ENCODE measurements at places on chromosomes 4 and X.

GRCh38 chr4:20474119-20474518 lies 222.4 kb downstream of the SLIT2 start:
- peak; percentile 12 for DNase-seq

DNA sequence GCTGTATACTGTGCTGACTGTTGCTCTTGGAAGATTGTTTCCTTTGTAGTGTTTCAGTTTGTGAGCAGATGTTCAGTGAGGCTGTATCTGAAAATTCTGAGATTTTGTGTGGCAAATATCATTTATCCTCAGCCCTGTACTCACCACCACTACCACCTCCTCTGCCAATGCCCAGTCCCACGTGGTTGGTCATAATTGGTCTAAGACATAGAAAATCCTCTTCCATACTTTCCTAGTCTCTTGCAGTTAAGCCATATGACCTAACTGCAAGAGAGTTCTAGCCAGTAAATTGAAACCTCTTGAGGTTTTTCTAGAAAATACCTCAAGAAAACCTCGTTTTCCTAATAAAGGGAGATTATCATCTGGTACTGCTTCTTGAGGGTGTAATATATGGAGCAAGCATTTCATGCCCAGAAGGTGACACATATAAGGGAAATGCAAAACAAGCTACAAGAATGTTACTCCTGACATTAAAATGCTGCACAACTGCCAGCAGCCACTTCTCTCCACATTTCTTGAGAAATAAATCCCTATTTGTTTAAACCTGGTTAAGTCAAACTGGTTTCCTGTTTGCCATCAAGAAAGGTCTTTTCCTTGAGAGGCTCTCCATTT lies 32.8 kb downstream of the ABCE1 start:
- peak; percentile 23 for DNase-seq

GRCh38 chr4:105061731-105062130 lies 84.9 kb upstream of the TET2 start:
- peak; percentile 38 for DNase-seq

DNA sequence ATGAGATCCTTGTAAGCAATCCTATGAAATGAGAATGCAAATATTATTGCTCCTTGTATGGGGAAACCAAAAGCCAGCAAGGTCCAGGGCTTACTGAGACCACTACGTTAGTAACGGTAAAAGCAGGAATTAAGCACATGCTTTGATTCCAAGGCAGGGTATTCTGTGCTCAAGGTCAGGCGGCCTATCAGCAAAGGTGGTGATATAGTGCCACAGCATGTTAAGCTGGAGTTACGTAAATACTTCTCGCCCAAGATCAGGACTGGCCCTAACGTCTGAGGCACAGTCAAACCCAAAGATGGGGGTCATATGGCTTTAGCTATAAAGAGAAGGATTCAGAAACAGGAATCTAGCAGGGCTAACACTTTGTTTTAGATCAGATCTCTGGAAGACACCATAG lies 27.6 kb downstream of the SLC10A7 start:
- no peak for DNase-seq

DNA sequence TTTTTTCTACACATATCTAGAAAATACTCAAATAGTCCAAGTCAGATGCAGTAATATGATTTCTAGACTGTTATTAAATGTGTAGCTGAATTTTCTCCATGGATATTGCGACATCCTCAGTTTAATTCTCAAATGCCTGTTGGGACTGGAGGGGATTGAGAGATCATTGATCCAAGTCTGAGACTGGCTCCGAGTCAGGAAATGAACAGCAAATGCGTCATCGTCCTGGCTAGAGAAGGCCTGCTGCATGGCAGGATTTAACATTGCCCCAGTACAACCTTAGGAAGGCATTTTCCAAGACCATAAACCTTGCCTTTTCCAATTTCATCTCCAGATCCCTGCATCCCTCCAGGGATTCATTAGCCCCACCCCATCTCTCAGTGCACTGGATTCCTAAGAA lies 56.6 kb upstream of the SLC6A14 start:
- no peak for DNase-seq

DNA sequence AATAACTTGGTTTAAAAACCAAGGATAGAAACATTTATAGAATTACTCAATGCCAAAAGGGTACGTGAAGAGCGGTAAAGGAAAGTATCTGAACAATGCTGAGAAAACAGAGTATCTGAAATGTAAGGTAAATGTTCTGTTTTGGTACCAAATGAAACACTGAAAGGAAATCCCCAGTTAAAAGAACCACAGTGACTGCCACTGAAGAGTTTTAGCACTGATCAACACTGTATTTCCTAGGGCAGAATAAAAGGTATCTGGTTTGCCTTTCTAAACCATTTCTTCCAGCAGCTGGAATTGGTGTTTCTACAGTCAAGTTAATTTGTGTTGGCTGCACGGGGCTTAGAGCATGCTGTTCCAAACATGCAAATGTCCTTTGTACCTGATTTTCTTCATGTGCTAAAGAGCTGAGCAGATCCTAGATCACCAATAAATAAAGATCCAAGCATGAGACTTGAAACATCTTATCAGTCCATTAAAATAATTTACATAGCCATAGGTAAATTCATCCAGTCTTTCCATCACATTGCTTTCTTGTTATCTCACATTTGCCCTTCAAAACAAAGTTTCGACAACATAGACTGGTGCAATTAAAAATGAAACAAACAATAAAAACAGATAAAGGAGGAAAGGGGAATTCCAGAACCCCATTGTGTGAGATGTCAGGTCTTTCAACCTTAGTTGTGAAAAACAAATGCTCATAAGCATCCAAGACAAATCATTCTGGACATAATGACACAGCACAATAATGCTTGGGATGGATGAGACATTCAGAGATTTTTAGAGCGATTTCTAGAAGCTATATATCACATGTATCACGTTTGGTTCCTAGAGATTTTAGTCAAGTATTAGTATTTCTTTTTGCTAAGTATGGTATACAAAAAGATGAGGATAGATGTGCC lies 38.6 kb downstream of the MFAP3L start:
- DNase-seq: no peak

- no peak for DNase-seq
Observed at GRCh38 chr4:188780686-188781085, 641.4 kb downstream of the TRIML1 start.

GRCh38 chrX:1911401-1912128 lies 296.7 kb downstream of the ASMT start:
- no peak for DNase-seq

GRCh38 chr4:148444296-148445070 lies 2.3 kb upstream of the NR3C2 start:
- peak; percentile 6 for DNase-seq

GRCh38 chr4:168098248-168098717 lies 5.9 kb downstream of the ANXA10 start:
- no peak for DNase-seq

- no peak for DNase-seq
Observed at GRCh38 chr4:46392421-46392820, 2.5 kb upstream of the GABRA2 start.

GRCh38 chr4:87669373-87669772 lies 19.3 kb downstream of the DMP1 start:
- DNase-seq: no peak

GRCh38 chrX:25860322-25860721 lies 277.8 kb upstream of the MAGEB18 start:
- DNase-seq: no peak

GRCh38 chr4:148445071-148445859 lies 3.1 kb upstream of the NR3C2 start:
- peak; percentile 42 for DNase-seq

DNA sequence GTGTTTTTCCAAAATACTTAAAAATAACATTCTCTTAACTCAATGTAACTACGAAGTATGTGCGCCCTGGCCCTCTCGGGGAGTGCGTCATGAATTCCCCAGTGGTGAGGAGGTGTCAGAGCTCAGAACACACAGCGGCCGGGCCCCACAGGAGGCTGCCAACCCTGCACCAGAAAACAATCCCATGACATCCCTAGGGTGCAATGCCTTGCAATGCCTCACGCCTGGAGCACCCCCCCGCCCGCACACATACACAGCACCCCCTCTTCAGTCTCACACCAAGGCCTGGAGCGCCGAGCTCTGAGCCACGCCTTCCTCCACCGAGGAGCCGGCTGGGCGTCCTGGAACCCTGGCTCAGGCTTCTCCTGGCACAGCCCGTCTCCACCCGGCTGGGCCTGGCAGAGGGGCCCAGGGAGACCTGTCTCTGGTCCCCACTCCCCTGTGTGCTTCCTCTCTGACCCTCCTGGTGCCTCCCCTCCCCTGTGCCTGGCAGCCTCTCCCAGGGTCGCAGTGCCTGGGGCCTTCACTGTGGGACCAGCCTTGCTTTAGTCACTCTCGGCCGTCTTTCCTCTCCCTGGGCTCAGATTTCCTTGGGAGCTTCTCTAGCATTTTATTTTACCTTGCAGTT lies 108.2 kb upstream of the ADRA2C start:
- DNase-seq: no peak

- no peak for DNase-seq
Observed at GRCh38 chr4:5968246-5968645, 50.0 kb downstream of the C4orf50 start.

DNA sequence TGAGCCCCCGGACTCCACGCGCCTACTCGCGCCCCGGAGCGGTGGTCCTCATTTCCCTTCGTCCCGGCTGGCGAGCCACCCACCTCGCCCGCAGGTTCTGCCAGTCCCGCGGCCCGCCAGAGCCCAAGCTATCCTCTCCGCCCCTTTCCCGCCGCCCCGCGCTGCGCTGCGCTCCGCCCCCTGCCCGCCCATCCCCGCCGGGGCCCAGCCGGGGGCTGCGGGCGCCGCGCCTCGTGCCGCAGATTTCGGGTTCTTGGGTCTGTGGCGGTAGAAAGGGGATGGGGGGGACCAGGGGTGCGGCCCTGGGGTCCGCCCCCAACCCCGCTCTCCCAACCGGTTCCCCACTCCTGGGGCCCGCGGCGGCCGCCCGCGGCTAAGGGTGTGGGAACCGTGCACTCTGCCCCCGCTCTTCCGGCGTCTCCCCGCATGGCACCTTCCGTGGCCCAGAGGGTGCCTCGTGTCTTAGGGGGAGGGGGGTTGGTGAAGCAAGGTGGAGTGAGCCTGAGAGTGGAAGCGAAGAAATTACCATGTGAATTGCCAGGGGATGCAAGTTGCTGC lies 650.8 kb upstream of the DIPK2B start:
- DNase-seq: no peak

DNA sequence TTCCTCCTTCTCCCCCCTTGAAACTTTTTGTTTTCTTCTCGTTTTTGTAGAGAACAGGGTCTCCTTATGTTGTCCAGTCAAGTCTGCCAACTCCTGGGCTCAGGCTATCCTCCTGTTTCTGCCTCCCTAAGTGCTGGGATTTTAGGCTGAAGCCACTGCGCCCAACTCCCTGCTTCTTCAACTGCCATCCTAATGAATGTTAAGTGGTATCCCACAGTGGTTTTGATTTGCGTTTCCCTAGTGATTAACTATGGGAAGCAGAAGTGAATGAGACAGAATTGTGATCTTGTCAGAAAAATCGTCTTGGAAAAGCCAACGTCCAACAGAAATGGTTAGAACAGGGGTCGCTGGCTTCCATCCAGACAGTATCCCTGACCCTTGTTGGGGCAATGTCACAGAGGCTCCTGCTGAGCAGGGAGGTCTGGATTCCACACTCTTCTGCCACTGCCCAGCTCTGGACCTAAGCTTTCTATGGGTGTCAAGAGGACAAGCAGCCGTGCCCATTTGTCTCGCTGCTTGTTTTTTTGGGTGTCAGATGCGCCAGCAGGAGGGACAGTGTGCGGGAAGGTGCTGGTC lies 869 bp upstream of the ADD1 start:
- DNase-seq: no peak

DNA sequence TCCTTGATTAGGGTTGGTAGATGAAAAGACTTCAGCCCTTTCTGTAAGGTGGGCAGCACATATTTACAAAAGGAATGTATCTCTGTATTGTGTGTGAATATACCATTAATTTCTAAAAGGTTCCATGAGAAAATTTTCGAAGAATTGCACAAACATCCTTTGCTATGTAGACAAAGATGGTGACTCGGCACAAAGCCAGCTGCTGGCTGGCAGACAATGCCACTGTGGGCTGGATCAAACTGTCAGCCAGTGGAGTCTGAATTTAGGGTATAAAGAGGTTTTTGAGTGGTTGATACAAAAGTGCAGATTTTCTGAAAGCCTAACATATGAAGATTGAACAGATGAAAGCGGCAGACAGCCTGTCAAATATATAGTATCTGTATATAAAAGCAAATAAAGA lies 5.6 kb upstream of the TXK start:
- DNase-seq: no peak

GRCh38 chrX:68703369-68703768 lies 55.9 kb downstream of the STARD8 start:
- peak; percentile 39 for DNase-seq

DNA sequence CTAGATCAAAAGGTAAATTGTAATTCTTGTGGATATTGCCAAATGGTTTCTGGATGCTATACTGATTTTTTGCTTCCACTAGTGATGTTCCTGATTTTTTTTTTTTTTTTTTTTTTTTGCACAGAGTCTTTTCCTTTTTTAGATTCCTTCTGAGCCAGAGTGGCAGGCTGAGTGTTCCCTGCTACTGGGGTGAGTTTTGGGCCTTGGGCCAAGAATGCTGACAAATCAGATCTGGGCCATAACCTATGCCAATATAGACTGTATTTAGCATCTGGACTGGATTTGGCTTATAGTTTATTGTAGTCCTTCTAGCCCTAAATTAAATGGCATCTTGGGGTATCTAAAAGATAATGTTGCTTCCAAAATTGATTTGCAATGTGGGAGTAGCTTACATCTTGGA lies 52.8 kb downstream of the REPS2 start:
- no peak for DNase-seq
